ENCODE measurements at places on chromosomes 1 and 21. TPM values are rescaled to one million over a fixed set of nuclear protein-coding genes. Genes with fewer than 3 reads are reported as not detected.

GRCh38 chr1:3914331-3914851 lies 14.3 kb upstream of the C1orf174 start:
- no peak overlapping the region for H3K27ac ChIP-seq
- no peaks in the 10 kb centered on the region for H3K36me3 ChIP-seq
- H3K4me3 ChIP-seq, result no peak overlapping the region

- peaks cover 5% of the 10 kb centered on the region for H3K4me1 ChIP-seq
- no peak overlapping the region for H3K27ac ChIP-seq
- peak; percentile 37 for DNase-seq
- no peaks in the 10 kb centered on the region for H3K27me3 ChIP-seq
- peaks cover 16% of the 10 kb centered on the region for H3K36me3 ChIP-seq
These were observed 5.8 kb downstream of the IFI16 start for GRCh38 chr1:159015440-159015909.

The IER5 gene
- 55.8 TPM for total RNA-seq

The RALGPS2 gene
- total RNA-seq, result 9.5 TPM

The OR2C3 gene
- total RNA-seq, result not detected
